ENCODE measurements at places on chromosomes 11 and 22.

GRCh38 chr11:119585043-119585781 is 143.8 kb downstream of the NECTIN1 start:
- no peak for DNase-seq

DNA sequence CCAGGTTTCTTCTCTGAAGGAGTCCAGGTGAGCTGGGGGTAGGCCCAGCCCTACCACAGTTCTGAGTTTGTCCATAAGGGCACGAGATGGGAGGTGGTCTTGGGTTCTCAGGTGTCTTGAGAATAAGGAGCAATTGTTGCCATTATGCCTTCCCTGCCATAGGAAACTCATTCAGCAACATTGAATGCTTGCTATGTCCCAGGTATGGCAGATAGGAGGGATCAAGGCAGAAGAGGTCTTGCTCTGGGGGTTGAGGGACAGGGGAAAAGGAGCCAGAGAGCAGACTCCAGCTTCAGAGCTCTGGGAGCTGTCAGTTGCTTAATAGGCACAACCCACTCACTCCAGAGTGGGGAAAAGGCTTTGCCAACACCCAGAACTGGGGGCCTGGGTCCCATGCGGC is 4.3 kb downstream of the SELENOM start:
- no peak for DNase-seq

DNA sequence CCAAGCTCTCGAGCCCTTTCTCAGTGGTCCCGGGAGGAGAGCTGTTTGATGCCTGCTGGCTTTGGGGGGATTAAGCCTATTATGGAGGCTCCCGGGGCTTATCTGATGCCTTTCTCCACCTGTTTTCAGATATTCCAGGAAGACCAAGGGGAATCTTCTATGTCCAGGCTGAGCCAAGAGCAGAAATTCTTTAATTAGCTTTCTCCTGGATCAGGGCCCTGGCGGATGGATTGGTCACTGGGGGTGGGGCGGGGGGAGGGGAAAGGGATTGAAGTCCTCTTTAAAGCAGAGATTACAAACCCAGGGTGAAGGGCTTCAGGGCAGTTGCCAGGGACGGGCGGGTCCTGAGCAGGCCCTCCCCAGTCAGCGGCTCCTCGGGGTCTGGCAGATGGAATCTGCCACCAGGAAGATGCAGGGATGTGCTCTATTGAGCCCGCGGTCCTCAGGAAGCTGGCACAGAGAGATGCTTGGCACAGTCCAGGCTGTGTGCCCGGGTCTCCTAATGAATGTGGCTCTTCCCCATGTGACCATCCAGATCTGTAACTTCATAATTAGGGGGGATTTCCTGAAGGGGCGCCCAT is 33.6 kb downstream of the MACROD1 start:
- no peak for DNase-seq

GRCh38 chr11:65430406-65431217 is 8.0 kb downstream of the NEAT1 start:
- peak; percentile 35 for DNase-seq

- no peak for DNase-seq
These were observed 272.5 kb downstream of the BUD13 start for GRCh38 chr11:116500026-116500946.

GRCh38 chr11:16613262-16613511 is 125.3 kb upstream of the C11orf58 start:
- DNase-seq: no peak

DNA sequence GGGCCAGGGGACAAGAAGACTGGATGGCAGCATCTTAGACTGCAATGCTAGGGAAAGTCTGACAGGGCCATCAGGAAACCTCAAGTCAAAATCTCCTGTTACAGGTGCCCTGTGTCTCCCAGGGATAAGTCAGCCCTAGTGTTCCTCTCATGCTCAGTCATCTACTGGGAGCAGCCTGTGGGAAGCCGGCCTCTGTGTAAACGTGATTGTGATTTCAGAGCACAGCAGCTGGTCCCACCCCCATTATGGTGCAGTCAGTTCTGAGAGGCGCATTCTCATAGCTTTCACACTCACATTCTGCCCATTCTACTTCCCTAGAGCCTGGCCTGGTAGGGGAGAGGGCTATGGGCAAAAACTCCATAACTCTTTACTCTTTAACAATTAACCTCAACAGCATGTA is 7.2 kb upstream of the SLN start:
- DNase-seq: no peak

DNA sequence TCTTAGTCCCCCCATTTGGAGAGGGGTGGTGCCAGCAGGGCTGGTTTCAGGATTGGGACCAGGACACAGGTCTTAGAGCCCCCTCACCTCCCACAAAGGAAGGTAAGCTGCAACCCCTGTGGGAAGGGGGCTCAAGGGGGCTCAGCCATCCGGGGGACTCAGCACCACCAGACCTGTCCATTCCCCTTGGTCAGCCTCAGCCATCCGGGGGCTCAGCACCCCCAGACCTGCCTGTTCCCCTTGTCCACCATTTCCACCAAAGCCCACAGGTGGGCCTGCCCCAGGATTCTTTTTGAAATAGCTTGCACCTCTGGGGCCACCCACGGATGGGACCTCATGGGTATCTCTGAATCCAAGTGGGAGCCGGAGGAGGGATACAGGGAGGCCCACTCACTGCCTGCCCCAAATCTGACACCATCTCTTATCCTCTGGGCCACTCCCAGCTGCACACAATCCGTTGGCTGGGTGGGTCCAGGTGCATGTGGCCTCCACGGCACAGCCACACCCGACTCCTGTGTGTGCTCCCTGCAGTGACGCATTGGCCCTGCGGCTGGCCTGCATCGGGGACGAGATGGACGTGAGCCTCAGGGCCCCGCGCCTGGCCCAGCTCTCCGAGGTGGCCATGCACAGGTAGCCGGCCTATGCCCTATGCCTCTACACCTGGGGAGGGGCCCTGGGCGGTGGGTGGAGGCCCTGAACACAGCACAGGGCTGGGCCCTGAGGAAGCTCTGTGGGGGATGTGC is 15.9 kb downstream of the MCAT start:
- no peak for DNase-seq

DNA sequence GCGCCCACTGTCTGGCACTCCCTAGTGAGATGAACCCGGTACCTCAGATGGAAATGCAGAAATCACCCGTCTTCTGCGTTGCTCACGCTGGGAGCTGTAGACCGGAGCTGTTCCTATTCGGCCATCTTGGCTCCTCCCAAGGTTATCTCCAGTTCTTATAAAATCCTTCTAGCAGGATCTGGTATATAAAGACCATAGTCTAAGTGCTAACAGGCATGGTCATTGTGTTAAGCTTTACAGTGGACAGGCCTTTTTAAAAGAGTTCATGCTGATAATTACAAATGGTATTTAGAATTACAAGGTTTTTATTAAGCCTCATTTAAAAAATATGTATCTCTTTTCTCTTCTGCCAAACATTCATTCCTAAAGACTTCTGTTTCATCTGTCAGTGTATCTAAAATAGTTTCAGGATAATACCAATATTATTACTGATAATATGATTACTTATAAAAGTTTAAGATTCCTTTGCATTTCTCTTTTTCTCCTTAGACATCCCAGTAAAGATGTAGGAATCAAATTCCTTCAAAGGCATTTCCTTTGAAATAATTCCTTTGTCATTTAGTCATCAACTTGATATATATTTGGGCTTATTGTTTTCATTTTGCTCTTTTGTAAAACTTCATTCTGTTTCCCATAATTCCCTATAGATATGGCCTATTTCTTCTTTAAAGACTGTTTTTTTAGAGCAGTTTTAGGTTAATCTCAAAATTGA is 20.7 kb downstream of the DDX10 start:
- no peak for DNase-seq

GRCh38 chr11:21421711-21422329 is 752.4 kb downstream of the NELL1 start:
- DNase-seq: no peak

- no peak for DNase-seq
These were observed 435.5 kb downstream of the RAB38 start for GRCh38 chr11:87739766-87740165.

DNA sequence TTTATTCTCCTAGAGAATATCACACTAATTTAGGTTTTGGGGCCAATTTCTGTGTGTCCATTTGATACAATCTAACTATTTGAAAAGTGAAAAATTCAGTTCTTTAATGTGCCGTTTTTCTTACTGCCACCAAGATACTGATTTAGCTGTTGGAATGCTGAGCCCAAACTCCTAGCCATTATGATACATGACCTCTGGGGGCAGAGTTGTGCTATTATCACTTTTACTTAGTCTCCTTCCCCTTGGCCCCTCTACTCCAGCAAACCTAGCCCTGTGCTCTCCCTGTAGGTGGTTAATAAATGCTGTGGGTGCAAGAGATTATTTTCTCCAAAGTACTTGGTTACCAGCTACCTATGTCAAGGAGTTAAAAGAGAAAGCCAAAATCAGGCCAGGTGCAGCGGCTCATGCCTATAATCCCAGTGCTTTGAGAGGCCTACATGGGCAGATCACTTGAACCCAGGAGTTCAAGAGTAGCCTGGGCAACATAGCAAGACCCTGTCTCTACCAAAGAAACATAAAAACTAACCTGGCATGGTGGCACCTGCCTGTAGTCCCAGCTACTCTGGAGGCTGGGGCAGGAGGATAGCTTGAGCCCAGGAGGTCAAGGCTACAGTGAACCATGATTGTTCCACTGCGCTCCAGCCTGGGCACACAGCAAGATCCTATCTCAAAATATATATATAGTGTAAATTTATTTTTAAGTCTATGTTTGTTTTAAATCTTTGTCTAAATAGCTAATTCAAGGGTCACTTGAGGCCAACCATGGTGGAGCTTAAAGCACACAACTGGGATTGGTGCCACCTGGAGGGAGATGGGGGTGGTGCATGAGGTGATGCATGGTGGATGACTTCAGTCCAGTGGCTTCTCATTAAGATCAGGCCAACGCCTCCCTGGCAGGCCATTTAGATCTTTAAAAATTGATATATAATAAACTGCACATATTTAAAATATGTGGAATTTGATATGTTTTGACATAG is 193.2 kb upstream of the PLET1 start:
- peak; percentile 43 for DNase-seq

- peak; percentile 61 for DNase-seq
These were observed 45.1 kb upstream of the FBXO3 start for GRCh38 chr11:33819278-33820035.

- DNase-seq: no peak
These were observed 34.7 kb downstream of the ALG9 start for GRCh38 chr11:111836721-111837120.

DNA sequence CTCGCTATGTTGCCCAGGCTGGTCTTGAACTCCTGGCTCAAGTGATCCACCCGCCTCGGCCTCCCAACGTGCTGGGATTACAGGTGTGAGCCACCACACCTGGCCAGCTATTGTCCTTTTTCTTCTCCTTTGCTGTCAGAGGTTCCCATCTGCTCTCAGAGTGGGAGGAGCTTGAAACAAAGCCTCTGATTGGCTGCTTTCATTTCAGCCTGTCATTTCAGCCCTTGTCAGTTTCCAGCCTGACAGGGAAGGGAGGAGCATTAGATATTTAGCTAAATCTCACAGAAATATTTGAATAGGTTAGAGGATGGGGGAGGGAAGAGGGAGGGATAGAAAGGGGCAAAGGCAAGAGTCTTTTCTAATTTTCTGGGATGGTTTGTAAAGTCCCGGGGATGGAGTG is 8.7 kb downstream of the SLC22A6 start:
- DNase-seq: no peak

DNA sequence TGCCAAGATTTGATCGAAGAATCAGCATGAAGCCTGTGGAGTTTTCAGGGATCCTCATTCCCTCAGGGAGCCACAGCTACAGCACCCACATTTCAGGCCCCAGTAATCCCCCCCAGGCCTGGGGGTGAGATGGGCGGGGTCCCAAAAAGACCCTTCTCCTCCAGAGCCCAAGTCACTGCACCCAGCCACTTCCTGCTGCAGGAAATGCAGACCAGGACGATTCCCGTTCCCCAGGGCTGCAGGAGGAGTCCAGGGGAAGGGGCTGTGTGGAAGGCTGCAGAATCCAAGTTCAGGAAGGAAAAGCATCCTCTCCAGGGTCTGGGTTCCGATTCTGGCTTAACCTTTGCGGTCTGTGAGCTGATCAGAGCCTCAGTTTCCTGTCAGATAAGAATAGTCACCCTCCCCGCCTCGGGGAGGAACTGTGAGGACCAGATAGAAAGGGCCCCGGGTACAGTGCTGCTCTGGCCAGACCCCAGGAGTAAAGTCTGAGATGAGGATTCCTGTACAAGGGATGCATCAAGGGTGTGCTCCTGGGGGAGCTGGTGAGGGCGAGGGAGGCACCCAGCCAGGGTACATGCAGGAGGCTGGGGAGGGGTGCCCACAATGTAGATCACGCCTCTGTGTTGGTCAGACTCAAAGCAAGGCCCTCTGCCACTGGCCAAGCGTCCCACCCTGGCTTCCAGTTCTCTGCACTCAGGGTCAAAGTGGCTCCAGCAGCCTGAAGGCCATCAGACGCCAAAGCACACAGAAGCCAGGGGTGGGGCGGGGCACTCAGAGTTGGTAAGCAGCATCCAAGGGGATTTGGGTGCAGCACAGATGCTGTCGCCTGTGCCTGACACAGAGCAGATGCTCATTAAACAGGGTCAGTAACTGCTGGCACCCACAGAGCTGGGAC is 30.1 kb upstream of the TP53I11 start:
- no peak for DNase-seq

DNA sequence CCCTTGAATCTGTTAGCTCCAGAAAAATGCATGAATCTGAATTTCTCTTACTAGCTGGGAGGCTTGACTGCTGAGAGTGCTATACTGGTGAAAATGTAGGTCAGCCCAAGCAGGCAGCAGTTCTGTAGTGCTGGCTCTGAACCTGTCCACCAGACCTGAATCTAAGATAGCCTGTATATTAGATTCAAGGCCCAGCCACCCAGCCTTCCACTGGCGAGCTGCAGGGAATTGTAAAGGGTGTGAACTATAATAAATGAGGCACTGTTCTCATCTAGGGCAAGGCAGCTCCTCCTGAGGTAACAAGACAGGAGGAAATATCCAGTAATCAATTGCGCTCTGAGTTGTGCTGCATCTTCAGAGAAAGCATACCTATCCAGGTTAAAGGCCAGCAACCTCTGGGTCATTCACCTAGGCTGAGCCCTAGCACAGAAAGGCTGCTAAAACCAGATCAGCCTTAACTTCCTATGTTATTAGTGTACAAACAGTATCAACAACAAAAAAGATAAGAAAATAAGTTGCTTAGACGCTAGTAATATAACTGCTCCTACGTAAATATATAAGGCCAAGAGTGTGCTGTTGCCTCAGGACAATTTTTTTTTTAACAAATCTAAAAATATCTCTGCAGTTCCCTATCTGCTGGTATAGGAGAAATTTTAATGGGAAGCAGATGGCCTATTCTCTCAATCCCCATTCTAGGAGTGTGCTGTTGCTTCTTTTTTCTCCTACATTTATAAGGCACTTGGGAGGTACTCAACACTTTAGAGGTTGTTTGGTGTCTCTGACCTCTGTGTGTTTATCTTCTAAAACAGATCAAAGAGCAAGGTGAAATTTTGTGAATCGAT is 63.0 kb downstream of the RELT start:
- DNase-seq: no peak

DNA sequence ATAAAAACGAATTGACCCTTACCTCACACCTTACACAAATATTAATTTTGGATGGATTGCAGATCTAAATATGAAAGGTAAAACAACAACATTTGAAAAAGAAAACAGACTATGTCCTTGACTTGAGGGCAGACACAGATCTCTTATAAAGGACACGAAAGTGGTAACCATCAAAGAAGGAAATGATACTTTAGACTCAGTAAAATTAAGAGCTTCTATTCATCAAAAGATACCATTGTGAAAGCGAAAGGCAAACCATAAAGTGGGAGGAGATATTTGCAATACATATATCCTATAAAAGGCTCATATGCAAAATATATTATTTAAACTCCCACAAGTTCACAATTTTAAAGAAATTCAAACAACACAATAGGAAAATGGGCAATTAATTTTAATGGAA is 5.0 kb downstream of the HEPACAM start:
- DNase-seq: no peak
